Renal cortical epithelial cell (primary cell): ENCODE measurements at places on chromosomes 11 and 22.

DNA sequence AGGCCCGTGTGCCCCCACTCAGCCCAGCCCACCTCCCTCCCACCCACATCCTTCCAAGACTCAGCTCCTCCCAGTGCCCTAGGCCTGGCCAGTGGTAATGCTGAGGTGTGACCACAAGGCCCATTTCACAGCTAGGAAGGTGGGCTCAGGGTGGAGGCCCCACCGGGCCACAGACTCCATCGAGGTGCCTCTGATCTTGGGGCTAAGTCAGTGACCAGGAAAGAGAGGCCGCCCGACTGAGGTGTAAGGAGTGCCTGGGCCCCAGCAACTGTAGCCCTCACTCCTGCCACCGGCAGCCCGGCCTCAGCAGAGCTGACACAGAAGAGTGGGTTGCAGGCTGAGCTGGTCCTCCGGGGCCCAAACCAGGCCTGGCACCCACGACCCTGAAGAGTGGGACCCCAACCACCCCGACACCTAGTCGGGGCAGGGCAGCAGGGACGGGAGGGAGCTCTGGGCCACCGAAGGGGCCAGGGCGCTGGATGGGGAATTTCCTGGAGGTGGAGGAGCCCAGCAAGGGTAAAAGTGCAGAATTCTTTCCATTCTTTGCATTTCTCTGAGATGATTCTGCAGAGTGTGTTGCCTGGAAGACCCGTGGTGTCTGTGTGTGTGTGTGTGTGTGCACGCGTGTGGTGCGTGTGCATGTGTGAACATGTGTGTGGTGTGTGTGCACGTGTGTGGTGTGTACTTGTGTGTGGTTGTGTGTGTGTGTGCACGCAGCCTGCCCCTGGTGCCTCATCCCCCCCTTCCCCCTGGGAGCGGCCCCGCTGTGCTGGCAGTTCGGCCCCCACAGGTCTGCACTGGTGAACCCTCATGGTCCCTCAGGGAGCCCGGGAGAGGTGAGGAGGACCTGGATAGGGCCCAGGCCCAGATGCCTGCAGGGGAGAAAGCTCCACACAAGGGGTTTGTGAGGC lies 8.3 kb upstream of the PIM3 start:
- DNase-seq, result peak; percentile 93

GRCh38 chr11:15072551-15073143 lies 746 bp upstream of the CALCB start:
- no peak for DNase-seq

DNA sequence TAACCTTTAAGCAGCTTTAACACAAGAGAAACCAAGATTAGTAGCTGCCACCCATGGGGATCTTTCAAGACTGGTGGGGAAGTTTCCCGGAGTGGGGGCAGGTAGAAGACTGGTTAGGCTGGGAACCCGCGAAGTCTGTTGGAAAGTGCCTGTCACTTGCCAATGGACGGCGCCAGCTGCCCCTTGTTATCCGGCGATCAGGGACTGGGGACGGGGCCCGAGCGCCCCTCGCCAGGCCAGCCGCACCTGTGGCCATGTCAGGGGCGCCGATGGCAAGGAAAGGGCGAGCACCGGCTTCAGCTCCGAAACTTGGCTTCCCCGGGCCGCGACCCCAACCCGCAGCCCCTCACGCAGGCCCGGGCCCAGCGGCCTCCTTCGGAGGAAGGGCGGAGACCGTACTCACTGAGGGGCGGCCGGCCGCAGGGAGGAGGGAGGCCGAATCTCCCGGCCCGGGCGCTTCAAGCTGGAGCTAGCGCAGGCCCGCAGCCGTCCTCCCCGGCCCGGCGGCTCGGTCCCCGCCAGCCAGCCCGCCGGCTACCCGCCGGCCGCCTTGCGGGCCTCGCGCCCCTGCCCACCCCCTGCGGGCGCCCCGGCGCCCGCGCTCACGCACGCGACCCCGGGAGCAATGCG lies 539 bp downstream of the EIF4ENIF1 start:
- DNase-seq, result no peak

GRCh38 chr11:115198321-115198741 lies 305.9 kb downstream of the CADM1 start:
- DNase-seq, result no peak

GRCh38 chr11:80980227-80980626 lies 1539.4 kb upstream of the TENM4 start:
- peak; percentile 60 for DNase-seq

DNA sequence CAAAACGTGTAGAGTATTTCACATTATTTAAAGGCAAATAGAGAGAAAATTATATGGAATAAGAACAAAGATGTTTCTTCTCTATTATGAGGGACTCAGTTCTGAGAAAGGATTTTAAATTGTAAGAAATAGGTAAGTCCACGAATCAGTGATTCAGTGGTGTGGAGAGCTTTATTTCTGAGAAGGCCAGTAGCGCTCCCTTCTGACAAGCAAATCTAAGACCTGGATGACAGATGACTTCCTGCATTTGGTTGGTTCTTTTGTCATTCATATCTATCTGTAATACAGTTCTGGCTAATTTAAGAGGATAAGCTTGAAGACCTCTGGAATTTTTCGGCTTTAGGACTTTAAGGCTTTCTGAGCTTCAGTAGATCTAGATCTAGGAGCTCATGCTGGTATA lies 7.0 kb downstream of the CD3E start:
- no peak for DNase-seq

DNA sequence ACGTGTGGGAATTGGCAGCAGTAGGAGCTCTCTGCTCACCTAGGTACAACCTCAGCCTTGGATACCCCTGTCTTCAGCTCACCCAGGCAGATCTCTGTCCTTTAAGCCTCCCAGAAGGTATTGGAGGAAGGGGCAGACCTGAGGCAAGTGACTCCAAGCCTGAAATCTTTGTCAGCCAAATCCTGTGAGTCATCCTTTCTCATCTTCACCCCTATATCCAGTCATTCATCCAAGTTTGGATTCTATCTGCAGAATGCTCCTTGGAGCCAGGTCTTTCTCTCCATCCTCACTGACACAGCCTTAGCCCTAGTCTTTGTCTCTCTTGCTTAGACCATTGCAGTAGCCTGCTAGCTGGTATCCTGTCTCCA lies 10.4 kb upstream of the THY1 start:
- peak; percentile 38 for DNase-seq

DNA sequence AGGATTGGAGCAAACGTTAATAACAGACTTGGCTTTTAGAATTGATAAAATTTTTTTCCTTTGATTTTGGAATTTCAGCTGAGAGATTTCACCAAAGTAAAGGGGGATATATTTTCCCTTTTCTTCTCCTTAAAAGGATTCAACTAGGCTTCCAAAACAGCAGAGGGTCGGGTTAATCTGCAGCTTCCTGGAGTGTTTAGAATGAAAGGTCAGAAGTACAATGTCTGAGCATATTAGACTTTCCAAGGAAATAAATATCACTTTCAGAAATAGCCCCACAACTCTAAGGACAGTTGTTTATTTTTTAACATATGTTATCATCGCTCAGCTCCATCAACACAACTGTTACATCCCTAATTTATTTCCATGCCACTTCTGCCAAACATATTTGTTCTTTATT lies 1532.9 kb upstream of the RAG2 start:
- no peak for DNase-seq

DNA sequence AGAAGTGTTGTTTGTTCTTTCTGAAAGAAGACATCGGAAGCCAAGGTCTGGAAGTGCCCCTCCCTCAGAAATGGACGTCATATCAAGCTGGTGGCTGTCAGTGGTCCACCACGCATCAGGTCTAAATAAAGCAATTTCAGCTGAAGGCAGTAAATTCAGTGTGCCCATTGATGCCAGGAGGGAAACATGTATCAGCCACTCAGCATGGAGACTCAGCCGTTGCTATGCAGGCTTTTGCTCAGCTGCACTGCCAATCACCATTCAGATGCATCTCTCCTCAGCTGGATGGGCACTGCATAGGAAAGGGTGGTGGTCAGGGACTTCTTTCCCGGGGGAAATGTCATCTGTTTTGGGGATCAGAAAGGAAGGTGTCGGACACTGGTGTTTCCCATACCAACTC lies 878.2 kb downstream of the NTM start:
- no peak for DNase-seq

- no peak for DNase-seq
These were observed 343.0 kb downstream of the RAB38 start for GRCh38 chr11:87832211-87832610.

GRCh38 chr22:27084130-27084529 lies 426.7 kb downstream of the MIAT start:
- no peak for DNase-seq

DNA sequence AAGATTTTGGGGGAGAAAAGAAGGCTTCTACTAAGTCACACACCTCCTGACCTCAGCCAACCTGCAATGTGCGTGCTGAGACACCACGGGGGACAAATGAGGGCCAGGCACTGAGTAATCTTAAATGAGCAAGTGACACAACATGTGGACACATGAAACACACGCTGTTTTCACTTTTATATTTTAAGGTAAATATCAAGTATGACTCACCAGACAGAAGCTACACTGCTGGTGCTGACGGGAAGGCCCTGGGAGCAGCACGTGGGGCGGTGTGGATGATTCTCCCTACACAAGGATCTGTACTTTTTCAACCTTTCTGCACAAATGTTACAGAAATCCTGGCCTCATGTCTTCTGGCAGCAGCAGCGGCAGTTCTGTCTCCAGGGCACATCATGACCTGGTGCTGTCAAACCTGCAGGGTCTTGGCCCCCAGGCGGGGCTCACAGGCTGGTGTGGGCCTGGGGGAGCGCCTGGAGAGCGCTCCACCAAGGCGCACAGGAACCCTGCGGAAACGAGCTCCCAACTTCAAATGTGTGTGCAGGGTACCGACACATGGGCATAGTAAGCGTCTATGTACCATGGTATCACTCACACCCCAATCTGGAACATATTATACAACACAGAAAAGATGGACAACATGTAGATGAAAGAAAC lies 61.7 kb downstream of the DGCR2 start:
- no peak for DNase-seq

- DNase-seq, result no peak
These were observed 1041.1 kb downstream of the JRKL start for GRCh38 chr11:97430877-97431276.

DNA sequence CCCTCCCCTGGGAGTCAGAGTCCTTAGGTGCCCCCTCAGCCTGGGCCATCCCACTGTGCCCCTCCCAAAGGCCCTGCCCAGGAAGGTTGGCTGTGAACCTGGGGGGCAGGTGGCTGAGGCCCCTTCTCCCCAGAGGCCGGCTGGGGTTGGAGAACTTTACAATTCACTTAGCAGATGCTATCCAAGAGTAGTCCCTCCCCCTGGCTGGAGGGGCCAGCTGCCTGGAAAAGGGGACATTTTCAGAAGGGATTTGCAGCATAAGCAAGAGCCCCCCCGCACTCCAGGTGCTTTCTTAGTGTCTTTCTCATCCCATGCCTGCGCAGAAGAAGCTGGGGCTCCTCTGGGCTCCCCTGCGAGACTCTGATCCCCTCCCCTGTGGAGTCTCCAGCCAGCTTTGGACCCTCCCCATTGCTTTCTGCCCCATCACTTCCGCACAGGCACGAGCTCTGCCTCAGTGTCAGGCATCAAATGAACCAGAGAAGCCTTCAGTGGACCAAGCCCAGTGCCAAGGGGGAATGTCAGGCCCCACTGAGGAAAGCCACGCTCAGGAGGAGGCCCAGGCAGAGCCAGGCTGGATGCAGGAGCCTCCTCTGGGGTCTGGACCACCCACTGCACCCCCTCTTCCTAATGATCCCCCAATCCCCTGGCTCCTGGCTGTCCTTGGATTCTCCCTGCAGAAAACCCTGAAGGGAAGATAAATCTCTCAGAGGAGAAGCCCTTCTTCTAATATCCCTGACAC lies 3.7 kb downstream of the SSTR3 start:
- DNase-seq, result no peak

DNA sequence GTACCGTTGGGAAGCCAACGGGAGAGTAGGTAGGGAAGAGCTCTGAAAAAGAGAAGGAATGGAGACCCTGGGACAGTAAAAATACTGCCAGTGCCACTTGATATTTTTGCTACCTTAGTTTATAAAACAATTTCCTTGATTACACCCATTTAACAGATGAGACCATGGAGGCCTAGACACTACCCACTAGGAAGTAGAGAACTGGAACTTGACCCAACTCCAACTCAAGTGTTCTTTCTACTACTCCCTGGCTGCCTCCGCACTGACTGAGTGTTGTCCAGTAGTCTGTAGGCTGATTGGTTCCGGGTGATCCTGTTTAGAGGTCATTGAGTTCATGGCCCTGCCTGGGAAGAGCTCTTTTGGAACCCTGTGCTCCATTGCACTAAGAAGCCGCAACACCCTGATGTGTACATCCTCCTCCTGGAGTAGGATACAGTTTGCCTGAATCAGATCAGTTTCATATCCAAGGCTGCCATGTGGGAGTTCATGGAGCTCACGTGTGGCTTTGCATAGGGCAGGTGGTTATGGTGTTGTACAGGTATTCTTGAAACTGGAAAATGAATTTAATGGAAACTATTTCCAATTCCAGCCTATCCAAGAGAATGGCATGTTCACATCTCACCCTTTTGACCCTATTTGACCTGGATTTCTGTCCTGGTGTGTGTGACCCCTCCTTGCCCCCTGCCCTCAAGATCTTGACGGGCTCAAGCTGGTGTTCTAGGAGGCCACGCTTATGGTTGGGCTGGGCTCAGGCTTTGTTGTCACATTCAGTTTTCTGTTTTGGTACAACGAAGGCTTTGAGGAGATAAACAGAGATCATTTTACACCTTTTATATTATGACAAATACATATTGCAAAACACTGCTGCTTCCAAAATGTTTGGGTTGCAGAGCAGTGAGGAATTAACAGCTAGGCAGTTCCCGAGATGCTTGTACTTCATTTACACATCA lies 102.2 kb upstream of the NNMT start:
- DNase-seq, result no peak

GRCh38 chr22:30420347-30421125 lies 5.0 kb upstream of the MTFP1 start:
- DNase-seq, result peak; percentile 96

GRCh38 chr11:70542406-70542805 lies 144.1 kb downstream of the CTTN start:
- no peak for DNase-seq

GRCh38 chr11:76371170-76371569 lies 9.8 kb downstream of the THAP12 start:
- DNase-seq, result peak; percentile 83

GRCh38 chr11:10379426-10379825 lies 74.6 kb downstream of the ADM start:
- no peak for DNase-seq

DNA sequence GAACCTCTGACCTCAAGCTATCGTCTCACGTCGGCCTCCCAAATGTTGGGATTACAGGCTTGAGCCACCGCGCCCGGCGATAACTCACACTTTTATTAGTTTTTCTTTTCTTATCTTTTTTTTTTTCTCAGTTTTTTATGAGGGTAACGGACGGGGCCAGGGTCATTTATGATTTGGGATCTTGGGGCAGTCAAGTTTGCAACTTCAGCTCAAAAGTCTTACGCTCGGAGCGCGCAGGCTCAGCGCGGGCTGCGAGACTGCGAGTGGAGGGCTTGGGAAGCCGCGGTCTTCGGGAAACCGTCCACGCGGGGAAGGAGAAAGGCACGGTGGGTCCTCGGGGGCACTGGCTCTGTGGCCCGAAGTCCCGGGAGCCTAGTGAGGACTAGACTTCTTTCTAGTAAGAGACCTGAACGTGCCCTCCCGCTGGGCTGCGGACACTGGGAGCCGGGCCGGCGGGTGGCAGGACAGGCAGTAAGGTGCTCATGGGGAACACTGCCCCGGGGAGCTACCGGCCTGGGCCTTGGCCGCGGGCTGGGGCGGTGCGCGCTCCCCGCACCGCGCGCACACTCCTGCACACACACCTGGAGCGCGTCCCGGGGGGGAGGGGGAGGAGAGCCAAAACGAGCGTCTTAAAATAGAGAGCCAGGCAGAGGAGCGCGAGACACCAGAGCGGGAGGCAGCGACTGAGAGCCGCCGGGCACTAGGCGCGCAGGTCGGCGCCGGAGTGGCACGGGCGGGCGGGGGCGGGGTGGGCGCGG lies 476 bp upstream of the BARX2 start:
- DNase-seq, result no peak

GRCh38 chr11:60078745-60079144 lies 9.7 kb upstream of the MS4A2 start:
- no peak for DNase-seq
